Keratinocyte (primary cell): ENCODE measurements at places on chromosomes 3 and 15.

DNA sequence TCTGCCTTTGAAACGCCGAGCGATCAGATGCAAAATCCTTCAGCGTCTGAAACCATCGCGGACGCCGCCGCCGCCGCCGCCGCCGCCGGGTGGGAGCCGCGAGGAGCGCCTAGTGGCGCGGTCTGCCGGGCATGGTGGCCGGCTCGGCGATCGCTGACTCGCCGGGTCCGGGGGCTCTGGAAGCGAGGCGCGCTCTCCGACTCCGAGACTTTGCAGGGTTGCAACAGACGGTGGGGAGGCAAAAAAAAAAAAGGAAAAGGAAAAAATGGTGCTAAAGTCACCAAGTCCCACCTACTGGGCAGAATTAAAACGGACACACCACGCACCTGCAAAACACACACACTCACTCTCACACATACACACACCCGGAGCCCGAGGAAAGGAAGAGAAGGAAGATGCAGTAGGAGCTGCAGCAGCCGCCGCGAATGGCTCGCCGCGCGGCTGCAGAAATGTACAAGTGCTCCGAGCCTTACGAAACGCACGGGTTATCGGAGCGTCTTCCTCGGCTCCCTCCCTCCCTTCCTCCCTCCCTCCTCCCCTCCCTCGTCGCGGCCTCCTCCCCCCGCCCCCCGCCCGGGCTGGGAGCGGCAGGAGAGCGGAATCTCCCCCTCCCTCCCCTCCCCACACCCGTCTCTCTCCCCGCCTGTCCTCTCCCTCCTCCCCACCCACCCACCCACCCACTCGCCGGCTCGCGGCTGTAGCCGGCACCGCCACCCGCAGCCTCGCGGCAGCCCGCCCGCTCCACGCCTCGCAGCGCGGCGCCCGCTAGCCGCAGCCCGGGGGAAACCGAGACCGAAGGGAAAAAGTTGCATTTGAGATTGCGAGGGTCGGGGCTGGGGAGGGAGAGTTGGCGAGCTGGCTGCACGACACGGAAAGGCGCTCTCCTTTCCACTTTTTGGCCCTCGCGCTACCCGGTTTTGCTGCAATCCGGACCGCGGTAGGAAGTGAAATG is at the start of gene NTRK3:
NTRK3 (minus strand) TSS at position 461 of the 952 bp plus-strand sequence. CDS start 586 bp downstream, outside the sequence.
- DNase-seq = no peak

DNA sequence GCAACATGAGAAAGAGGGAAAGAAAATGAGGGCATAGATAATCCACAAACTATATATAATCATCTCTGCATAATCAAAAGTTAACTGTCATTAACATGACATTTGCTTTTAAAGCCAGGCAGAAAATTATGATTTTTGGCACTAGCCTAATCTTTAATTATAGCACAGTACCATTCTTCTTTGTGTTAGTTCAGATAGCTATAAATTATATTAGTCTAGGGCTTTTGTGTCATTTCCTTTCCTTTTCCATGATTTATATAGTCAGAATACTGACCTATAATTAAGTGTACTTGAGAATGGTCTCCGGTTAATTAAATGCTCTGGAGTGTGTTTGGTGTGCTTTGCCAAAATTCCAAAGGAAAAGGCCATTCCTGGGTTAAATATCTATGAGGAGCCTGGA is 441.9 kb upstream of the THRB start:
- DNase-seq = no peak

DNA sequence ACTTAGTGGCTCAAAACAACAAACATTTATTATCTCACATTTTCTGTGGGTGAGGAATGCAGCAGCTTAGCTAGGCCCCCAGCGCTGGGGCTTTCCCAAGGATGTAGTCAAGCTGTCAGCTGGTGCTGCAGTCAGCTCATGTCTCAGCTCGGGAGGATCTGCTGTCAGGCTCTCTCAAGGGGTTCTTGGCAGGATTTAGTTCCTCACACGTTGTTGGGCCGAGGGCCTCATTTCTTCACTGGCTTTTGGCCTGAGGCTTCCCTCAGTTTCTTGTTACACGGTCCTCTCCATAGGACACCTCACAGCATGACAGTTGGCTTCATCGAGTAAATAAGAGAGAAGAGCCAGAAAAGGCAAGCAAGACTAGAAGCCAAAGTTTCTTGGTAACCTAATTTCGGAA is 13.7 kb upstream of the U2SURP start:
- DNase-seq = no peak

GRCh38 chr3:39133822-39134221 is 19.6 kb downstream of the CSRNP1 start:
- DNase-seq = no peak

DNA sequence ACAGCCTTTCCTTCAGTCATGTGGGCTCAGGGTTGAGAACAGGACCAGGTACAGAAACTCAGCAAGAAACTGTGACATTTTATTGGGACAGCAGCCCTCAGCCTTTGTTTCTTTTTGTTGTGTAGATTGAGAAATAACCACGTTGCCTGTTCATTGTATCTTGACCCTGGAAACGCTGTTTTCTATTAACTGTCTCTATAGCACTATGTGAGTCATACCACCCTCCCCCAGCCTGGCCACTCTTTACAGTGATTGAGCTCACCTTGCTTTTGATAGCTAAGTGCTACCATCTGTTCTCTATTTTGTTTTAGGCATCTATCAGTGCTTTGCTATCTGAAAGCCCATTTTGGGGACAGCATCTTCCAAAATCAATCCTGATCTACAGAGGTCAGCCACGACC is 127.9 kb downstream of the CD47 start:
- no peak for DNase-seq

DNA sequence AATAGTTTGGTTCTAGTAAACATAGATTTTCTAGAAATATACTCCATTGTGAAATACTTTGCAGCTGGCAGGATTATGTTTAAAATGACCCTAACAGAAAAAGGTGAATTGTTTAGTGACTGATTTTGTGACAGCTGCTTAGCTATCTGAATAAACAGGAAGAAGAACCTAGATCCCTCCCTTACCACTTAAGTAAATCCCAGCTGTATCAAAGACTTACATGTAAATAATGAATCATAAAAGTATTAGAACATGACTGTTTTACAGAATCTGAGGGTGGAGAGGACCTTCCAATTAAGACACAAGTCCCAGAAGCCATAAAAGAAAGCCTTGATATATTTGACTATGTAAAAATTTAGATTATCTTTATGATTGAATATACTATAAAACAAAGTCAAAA is 15.9 kb downstream of the SLC49A4 start:
- no peak for DNase-seq

DNA sequence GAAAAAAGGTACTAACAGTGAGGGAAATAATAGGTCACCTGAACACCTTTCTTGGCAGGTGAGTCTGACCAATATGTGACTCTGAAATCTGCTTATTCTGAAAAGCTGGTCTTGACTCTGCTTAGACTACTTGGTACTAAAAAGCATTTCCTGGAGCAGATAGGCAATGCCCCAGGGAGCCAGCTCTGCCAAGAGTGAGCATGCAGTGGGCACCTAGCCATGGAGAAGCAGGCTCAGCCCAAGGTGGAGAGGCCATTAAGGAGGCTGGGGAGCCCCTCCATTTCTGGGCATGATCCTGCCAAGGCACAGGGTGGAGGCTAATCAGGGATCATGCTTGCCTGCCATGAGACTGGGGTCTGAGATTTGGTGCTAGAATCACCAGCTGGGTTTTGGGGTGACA is 1.6 kb upstream of the LTF start:
- no peak for DNase-seq

DNA sequence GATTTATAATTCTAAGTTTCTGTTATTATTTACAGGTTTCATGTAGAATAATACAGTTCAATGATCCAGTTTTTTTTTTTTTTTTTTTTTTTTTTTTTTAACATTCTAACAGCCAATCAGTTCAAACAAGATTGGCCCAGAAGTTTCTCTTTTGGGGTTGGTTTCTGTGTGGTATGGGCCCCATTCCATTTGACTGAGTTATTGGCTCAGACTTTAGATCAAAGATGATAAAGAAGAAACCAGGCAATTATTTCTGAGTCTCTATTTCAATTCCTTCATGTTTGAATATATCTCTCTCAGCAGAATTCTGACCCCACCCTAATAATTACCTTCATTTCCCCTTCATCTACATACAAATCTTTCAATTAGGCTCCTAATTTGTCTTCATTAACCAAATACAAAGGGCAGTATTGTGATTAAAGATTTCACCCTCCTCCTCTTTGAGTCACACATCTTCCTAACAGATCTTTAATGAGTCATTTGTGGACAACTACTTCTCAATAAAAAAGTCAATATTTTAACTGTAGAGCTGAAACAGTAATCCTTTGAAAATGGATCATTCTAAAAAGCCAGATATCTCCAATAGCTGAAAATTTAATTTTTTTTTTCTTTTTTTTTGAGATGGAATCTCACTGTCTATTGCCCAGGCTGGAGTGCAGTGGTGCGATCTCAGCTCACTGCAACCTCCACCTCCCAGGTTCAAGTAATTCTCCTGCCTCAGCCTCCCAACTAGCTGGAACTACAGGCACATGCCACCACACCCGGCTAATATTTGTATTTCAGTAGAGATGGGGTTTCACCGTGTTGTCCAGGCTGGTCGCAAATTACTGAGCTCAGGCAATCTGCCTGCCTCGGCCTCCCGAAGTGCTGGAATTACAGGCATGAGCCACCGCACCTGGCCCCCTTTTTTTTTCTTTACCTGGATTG is 878.8 kb downstream of the NAALADL2 start:
- no peak for DNase-seq

DNA sequence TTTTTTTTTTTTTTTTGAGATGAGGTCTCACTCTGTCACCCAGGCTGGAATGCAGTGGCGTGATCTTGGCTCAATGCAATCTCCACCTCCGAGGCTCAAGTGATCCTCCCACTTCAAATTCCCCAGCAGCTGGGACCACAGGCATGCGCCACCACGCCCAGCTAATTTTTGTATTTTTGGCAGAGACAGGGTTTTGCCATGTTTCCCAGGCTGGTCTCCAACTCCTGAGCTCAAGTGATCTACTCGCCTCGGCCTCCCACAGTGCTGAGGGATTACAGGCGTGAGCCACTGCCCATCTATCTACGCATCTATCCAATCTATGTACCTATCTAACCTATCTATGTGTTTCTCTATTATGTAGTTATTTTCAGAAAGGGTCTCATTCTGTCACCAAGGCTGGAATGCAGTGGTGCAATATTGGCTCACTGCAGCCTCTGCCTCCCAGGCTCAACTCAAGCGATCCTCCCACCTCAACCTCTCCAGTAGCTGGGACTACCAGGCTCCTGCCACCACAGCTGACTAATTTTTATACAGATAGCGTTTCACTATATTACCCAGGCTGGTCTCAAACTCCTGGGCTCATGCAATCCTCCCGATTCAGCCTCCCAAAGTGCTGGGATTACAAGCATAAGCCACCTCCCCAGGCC is 20.2 kb upstream of the GPX1 start:
- no peak for DNase-seq

DNA sequence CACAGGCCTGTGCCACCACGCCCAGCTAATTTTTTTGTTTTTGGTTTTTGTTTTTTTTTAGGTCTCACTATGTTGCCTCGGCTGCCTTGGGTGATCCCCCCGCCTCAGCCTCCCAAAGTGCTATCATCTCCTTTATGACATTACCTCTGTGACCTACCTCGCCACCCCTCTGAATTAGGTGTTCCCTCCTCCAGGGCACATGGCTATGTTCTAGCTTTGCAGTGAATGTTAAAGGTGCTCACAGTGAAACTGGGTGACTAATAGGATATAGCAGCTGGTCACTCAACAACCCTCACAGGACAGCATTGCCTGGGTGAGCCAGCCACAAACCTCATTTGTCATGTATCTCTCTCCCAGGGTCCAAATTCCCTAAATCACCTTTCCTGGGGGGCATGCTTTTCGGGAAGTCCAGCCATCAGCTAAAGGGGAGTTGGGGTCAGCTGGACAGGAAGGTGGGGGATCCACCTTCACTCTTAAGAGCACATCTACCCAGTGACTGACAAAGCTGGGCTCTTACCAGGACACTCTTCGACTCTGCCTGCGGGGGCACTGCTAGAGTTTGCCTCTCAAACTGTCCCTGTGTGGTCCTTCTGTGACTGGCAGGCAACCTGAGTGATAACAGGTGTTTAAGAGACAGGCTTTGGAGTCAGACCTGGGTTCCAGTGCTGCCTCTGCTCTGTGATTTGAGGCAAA is 1.6 kb upstream of the TTLL3 start:
- DNase-seq = no peak

DNA sequence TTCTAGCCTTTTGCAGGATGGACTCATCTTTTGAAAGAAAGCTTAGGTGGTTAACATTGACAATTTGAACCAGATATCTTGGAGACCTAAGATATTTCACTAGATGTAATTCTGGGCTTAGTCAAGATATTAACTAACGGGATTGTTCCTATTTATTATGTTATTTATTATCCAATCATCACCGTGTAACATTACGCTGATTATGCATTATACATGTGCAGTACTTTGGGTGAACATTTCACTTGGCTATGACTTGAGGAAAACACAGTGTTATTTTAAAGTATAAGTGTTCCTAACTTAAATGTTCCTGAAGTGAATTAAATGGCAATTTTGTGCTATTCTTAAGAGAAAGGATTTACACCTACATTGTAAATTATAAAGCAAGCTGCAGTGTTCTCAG is 574.5 kb upstream of the KCNMB2 start:
- DNase-seq = no peak

DNA sequence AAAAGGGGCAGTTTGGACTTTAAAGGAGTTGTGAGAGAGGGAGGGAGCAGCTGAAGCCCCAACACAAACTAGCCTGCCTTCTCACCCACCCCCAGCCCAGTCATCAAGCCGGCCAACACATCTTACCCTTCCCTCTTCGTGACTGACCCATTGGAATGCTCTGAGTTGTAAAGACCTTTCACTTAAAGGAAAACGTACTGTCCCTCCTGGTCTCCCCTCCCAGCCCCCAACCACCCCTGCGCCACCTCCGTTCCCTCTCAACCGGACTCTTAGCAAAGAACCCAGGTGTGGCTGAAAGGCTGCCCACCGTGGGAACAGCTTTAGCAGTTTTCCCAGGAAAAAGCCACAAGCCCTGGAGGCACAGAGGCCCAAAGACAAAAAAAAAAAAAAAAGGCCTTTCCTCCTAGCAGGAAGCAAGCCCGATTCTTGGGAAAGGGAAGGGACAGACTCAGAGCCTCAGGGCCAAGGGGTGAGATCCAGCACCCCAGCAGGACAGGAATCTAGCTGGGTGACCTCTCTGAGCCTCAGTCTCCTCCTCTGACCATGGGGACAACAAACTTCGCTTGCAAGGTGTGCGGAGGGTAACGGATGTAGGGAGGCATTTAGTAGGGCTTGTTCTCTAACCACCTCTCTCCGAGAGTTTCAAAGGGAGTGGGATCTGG is 2.4 kb downstream of the CYP11A1 start:
- DNase-seq = no peak
